ENCODE measurements at places on chromosomes 3 and 15.

DNA sequence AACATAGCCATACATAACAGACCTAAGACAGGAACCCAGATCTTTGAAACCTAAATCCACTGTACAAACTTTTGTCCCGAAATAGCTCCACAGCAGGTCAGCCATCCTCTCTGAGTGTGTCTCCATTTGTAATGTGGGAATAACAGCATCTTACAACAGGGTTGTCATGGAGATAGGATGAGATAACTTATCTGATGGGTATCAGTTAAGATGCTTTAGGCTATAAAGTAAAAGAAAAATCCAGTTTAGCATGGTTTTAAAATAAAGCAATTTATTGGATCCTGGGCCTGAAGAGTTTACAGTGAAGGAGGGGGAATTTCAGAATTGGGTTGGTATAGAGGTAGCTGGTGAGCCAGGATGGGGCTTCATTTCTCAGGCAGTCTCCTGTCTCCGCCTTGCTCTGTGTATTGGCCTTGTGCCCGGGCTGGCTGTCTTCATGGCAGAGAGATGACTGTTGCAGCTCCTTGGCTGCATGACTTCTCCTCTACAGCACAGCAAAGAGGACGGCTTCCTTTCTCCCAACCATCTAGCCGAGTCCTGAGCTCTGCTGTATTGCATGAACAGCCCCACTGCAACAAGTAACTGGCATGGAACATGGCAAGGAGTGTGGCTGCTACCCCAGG lies 131.9 kb upstream of the PROK2 start:
- DNase-seq: no peak

DNA sequence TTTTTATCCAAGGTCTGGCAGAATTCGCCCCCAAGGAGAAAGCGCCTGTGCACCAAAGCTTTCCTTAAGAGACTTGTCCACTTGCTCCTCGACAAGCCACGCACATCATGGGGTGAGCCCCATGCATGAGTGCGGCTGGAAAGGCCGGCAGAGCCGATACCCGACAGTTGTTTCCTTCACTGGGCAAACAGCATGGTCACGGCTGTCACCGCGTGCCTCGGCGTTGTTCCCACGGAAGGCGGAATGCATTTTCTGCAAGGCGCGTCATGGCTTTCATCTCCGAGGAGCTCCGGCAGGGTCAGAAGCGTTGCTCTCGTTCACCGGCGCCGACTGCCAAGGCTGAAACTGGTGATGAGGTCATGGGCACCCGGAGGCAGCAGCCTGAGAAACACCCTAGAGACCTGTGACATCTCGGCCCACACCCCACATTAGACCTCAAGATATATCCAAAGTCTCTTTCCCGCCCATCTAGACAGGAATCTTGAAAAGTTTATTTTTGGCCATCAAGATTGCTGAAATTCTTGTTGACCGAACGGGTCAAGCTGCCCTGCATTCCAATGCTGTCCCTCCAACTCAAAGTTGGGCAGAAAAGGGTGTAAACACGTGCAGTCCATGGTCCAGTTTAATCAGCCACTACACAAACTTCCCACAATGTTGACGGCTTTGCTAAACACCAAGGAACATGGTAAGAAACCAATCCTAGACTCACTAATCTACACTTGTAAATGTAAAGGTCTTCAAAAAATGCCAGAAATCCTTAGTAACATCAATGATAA lies 604 bp upstream of the TJP1 start:
- DNase-seq: no peak

- no peak for DNase-seq
Measured at GRCh38 chr3:108159865-108160264, 62.4 kb downstream of the IFT57 start.

DNA sequence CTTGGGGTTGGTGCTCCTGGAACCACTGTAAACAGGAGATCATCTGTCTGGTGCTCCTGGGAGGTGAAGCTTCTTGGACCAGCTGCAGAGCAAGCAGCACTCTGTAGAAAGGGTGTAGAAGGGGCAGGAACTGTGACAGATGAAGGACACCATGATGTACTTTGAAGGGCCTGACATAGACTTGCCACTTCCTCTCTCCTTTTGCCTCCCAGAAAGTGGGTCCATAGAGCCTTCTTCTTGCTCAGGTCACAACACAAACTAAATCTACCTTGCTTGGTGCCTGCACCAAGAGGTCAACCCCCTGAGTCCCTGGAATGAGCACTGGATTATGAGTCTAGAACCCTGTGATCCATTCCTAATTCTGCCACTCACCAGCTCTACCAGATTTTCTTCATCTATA lies 176.1 kb upstream of the HES1 start:
- DNase-seq: no peak

GRCh38 chr3:170751083-170751898 lies 118.7 kb downstream of the RPL22L1 start:
- DNase-seq: no peak

- no peak for DNase-seq
Measured at GRCh38 chr15:89615135-89615534, 39.9 kb downstream of the TICRR start.

GRCh38 chr3:186118692-186119091 lies 9.8 kb upstream of the ETV5 start:
- DNase-seq: no peak

DNA sequence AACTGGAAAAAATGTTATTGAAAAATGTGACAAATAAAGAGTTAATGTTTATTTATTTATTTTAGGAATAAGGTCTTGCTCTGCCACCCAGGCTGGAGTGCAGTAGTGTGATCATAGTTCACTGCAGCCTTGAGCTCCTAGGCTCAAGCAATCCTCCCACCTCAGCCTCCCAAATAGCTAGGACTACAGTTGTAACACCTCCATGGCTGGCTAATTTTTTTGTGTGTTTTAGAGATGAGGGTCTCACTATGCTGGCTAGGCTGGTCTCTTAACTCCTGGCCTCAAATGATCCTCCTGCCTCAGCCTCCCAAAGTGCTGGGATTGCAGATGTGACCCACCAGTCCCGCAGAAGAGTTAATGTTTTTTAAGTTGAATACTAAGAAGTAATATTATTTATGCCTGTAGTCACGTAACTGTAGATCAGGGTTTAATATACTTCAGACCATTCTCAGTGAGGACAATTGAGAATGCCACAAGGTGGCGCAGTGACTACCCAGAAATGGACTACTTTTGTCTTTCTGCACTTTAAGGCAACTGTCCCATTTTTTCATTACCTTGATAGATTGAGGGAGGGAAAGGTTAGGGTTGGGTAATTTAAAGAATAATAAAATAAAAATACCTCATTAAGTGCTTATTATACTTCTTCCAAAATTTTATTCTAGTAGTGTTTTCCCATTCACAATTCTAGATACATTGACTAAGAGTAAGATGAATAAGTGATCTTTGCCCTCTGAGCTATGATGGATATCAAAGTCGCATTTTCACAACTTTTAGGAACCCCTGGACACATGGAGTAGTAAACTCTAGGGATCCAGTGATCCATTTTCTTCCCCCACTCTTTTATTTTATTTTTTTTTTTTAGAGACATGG lies 6.0 kb downstream of the MUC13 start:
- peak; percentile 41 for DNase-seq

DNA sequence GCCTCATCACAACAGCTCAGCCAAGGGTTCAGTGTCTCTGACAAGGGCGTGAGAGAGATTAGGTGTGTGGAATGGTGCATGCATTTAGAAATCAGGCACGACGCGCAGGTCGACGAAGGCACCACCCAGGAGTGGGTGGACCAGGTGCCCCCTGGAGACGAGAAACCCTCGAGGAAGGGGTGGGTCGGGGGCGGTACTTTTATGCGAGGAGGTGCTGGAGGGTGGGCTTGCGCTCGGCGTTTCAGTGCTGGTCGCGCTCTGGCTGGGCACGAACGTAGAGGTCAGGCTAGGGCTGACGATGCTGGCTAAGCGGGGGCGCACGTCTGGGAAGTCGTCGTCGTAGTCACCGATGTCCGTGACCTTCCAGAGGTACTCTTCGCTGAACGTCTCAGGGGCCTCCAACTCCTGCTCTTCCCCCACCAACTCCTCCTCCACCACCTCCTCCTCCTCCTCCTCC lies 393 bp downstream of the ERICH6 start:
- no peak for DNase-seq

GRCh38 chr3:140128631-140129030 lies 193.6 kb downstream of the CLSTN2 start:
- DNase-seq: no peak

GRCh38 chr15:53320816-53321215 lies 438.6 kb downstream of the WDR72 start:
- no peak for DNase-seq

- DNase-seq: no peak
Measured at GRCh38 chr3:36362973-36363372, 17.3 kb upstream of the STAC start.

DNA sequence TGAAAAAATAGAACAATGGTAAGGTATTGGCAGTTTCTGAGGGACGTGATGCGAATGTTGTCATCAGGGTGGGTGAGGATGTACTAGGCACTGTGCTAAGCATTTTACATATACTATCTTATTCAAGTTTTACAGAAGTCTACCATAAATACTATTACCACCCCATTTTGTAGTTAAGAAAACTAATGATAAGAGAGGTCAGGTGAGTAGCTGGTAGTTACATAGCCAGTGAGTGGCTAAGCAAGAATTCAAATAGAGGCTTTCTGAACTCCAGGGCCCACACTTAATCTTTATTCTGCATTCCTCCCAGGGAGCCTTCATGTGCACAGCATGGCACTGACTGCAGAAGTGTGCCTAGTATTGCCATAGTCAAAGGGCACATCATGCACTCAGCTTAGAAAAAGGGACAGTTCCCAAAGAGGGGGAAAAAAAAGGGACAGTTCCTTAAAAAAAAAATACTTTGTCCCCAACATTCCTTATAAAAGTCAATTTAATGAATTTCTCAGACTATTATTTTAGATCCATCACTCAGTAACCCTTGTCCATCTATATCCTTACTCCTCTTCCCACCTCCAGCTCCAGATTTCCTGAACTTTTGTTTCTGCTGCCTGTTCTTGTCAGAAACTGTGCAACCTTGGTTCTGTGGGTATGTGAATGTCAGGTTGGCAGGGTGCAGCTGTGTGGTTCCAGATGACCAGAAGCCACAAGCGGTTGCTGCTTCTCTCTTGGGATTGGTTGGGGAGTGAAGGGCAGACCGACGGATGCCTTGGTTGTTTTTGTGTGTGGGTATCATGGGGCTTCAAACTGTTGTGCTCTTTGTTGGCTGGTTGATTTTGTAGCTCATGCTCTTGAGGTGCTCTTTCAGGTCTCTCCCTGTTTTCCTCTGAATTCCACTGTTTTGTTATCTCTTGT lies 8.3 kb downstream of the MAPKBP1 start:
- DNase-seq: no peak

DNA sequence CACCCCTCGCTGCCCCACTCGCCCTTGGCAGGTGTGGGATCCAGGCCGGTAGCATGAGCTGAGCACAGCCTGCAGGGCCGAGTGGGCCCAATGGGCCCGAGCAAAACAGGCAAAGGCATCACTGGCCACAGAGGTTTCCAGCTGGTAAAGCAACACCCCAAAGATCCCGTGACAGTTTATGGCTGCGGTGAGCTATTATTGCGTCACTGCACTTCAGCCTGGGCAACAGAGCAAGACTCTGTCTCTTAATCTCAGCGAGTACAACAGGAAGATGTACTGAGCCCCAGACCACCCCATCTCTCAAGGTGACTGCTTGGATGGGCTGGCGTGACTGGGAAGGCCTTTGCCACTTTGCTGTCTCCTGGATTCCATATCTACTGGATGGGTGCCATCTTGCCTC lies 4.3 kb downstream of the JMJD7 start:
- no peak for DNase-seq

DNA sequence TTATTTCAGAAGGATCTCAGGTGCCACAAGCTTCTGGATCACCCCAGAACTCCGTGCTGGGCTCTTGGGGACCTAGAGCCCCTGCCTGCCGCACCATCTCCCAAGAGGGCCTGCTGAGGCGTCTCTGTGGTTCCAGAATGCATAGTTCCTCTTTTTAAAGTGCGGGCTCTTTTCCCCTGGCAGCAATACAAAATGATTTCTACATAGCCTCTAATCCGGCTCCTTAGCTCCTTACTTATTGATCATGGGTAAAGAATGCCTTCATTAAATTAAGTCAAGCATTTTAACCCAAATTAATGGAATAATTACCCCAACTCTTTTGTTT lies 121.9 kb downstream of the ATP10A start:
- no peak for DNase-seq

DNA sequence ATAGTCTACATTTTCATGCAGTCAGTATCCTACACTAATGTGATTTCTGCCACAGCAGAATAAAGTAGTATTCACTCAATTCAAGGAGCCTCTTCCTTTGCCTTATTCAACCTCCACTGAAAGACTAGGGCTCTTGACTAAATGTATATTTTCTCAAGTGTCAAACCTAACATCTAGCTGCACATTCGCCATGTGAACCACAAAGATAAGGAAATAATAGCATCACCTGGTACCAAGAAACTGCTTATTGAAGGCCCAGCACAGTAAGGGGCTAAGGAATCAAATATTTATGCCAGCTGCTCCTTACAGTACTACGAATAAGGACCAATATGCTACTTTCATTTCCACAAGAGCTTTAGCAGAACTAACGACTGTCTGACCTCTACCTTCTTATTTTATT lies 1.3 kb downstream of the SRP14 start:
- DNase-seq: no peak

Data from NCI-H2081 treated with DMSO at 0.1 percent for 48 hours (cell line).